NCI-H1694 (cell line): ENCODE measurements at places on chromosomes 1 and 21.

DNA sequence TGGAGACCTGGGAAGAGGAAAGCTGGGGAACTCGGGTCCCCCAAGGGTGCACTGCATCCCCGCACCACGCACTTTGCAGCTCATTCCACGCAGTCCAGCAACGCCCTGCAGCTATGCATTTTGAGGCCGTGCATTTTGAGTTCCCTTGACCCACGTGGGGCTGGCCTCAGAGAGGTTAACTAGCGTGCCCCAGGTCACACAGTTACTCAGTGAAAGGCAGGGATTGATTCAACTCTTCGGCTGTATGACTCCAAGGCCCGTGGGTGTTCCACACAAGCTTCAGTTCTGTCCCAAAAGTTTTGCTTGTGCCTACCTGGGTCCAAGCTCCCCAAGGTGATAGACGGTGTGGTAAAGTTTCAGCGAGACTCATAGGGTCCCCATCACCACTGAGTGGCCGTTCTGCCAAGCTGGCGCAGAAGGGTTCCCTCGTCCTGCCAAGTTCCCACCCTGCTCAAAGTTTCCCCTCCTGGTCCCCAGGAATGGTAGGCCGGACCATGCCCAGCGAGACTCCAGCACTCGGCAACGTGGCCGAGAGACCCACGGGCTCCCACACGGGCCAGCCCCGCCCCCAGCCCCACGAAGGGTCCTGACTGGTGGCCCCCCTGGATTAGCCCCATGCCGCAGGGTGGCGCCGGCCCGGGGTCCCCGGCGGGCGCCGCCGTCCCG lies 611 bp downstream of the HSPG2 start:
- DNase-seq: no peak

- no peak for DNase-seq
These were observed 2.5 kb upstream of the TRIM11 start for GRCh38 chr1:228408869-228409805.

DNA sequence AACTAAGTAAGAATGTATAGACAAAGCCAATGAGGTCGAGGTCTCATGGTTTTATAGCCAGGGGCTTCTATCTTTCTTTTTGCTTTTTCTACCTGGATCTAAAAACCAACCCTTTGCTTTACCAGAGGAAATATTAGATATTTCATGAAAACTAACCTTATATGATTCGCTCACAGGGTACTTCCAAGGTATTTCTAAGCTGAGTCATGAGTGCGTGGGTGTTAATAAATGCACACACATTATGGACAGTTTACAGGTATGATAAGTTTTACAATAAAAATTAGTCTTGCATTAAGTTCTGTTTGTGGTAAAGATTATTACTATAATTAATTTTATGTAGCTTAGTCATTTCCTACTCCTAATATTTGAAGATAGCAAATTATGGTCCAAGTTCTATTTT lies 217.2 kb downstream of the CHRM3 start:
- DNase-seq: no peak

DNA sequence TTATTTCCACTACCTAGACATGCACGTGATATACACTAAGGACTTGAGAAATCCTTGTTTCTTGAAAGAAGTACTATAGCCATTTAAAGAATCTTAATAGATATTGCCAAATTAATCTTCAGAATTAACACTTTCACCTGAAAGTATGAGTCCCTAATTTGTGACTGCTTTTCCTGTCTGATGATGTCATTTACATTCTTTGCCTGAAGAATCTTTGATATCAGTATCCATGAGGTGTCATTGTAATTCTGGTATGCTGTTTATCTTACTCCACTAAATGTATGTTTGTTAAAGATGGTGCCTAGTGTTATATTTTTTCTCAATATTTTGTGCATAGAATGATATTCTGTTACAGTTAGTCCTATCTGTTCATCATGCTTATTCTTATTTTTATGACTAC lies 48.5 kb upstream of the RC3H1 start:
- no peak for DNase-seq

DNA sequence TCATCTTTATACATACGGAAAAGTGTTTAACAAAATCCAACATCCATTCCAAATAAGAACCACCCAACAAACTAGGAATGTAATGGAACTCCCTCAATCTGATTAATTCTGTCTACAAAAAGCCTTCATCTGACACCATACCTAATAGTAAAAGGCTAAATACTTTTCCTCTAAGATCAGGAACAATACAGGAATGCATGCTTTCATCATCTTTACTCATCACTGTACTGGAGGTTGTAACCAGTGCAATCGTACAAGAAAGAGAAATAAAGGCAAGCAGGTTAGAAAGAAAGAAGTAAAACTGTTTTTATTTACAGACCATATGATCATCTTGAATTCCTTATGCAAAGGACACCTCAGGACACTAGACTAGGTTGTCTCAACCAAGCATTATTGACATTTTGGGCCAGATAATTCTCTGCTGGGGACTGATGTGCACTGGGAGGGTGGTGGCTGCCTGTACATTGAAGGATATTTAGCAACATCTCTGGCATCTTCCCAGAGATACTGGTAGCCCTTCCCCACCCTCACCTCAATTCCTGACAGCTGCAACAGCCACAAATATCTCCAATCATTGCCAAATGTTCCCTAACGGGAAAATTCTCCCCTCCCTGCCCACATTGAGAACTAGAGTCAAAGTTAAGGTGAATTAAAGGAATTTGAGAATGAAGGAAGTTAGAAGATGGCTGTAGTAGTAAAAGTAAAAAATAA lies 30.6 kb upstream of the INSL5 start:
- DNase-seq: no peak

DNA sequence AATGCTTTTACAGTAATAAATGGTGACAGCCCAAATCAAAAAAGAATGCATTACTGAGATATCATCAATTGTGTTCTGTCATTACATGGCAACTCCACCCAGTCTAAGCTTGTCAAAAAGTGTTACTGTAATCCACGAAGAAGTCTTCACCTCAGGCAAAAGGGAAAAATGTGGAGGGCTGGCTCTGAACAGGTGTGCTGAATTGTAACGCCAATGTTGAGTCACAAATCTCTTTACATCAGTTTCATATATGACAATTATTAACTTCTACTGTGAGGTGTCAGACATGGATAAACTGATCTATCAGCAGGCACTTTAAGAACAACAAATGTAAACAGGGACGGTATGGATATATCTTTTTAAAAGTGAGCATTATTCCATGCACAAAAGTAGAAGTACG lies 98.5 kb upstream of the DMRTA2 start:
- no peak for DNase-seq

DNA sequence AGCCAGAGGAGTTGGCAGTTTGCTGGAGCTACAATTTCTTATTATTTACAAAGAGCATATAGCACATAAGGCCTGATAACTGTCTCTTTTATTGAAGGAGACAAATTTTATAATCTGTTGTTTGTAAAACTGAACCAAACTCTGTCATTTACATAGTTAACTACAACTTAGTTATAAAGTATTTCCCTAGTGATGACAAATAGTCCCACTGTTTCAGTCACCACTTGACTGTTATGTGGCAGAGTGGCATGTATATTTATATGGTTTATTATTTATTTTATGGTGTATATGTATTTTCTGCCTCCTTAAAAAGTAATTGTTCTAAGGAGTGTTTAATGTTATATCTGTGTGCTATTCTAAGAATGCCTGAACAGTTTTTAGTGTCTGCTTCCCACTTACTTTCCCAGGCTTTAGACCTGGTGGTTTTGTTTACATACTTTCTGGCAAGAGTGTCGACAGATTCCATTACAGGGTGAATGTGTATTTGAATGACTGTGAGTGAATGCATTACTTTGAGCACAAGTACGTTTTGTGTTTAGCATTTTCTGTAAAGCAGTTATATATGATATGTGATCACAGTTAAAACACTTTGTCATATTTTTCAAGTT lies 10.0 kb downstream of the TSEN15 start:
- no peak for DNase-seq

- no peak for DNase-seq
These were observed 10.2 kb downstream of the MMACHC start for GRCh38 chr1:45510036-45510971.

- no peak for DNase-seq
These were observed 4.6 kb downstream of the KCNC4 start for GRCh38 chr1:110214454-110215404.

DNA sequence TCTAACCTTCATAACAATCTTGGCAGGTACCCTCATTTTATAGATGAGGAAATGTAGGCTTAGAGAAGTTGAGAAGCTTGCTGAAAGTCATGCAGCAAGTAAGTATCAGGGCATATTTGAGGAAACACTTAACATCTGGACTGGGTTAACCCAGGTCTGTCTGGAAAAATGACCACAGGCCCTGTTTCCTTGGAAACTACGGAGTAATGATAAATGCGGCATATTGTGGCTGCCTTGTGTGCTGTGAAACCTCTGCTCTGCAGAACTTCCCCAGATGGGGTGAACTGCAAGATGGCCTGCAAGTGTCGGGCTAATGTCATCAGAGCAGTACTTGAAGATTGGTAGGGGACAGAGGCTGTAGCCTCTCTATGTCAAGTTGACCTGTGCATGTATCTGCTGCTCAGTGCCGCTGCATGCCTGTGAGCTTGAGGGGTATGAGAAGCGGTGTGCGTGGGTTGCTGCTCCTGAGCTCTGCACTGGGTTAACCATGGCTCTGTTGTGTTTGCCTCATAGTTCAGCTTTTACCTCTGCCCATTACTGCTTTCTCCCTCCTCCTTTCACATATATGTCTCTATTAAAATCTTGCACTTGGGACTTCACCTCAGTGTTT lies 83.1 kb downstream of the WDR3 start:
- no peak for DNase-seq

GRCh38 chr1:235864931-235865525 lies 1.7 kb downstream of the LYST start:
- no peak for DNase-seq

GRCh38 chr1:201515062-201515750 lies 8.3 kb upstream of the CSRP1 start:
- DNase-seq: no peak

DNA sequence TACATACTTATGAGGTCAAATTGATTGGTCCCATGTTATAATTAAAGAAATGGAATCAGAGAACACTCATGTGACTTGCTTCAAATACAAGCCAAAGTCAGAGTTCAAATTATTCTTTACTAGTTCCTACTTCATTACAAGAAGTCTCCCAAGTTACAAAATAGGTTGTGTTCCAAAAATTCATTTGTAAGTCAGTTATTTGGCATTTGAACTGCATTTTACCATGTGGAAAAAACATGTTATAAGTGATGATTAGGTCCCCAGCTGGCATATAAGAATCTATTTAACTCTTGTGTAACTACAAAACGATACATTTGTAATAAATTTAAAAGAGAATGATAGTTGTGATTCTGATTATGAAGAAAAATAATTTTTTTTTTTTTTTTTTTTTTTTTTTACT lies 124.1 kb downstream of the DISP1 start:
- DNase-seq: no peak
